Fibroblast of pulmonary artery (primary cell): ENCODE measurements at places on chromosomes 7 and 10.
A peak's percentile ranks its signal among the peaks of the same experiment; 100 is the strongest.

DNA sequence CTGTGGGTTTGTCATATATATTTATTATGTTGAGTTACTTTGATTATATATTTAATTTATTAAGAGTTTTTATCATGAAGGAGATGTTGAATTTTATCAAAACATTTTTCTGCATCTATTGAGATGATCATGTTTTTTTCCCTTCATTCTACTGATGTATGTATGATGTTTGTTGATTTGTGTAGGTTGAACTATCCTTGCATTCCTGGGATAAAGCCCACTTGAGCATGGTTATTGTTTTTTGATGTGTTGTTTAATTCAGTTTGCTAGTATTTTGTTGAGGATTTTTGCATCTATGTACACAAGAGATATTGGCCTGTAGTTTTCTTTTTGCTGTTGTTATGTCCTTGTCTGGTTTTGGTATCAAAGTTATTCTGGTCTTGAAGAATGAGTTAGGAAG, 31.1 kb downstream of the SCART1 start:
- no peak for DNase-seq

- peak; percentile 52 for DNase-seq
These were observed 3.5 kb downstream of the PDLIM1 start for GRCh38 chr10:95287281-95287680.

- DNase-seq: no peak
These were observed 14.0 kb upstream of the INSIG1 start for GRCh38 chr7:155283565-155284194.

- DNase-seq: no peak
These were observed 14.4 kb upstream of the APBB1IP start for GRCh38 chr10:26423722-26424121.

- DNase-seq: no peak
These were observed 489.4 kb downstream of the DNAJB9 start for GRCh38 chr7:109059089-109059488.

DNA sequence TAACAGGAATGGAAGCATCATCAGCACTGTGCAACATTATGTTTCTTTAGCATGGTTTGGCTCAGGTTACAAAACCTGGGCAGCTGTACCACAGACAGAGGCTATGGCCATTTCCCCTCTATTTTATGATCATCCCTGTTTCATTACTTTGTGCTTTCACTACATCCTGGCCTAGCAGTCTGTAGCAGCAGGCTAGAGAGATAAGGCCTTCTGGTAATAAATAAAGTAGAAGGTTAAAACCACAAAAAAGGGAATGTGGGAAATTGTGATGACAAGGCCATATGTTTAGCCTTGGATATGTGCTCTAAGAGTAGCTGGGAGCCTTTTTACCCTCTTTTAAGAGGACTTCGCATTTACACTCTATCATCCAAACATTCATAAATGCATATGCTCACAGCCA, 266.2 kb upstream of the PHF14 start:
- no peak for DNase-seq

DNA sequence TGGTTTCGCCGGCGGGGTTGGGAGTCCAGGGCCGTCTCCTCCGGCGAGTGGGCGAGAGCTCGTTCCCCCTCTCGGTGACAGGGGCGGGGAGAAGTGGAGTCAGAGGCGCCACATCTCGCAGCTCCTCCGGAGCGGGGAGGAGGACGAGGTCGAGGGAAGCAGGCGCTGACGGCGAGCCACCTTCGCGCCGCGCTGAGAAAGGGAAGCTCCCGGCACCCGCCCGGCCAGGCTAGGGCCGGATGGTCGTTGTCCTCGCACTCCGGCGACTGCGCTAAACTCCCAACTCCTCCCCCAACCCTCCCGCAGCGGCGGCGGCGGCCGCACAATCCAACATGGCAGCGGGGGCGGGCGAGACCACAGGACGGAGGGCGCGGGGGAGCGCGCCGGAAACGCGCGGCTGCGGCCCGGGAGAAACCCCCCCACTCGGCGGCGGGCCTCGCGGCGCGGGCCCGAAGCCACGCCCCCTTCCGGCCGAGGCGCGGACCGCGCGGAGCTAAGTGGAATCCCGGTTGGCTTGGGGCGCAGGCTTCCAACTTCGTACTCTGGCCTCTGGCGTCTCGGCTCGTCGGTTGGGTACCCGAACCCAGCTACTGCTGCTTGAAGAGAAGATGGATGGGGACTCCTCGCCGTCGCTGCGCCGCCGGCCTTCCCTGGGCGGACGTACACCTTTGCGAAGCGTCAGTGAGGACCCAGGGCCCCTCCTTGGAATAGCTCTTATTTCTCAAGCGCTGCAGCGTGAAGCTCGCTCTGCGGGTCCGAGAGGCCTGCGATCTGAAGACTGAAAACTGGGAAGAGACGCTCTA, at the start of gene WASL:
WASL (minus strand) TSS at position 270 of the 803 bp plus-strand sequence; CDS start at position 1, 269 bp downstream.
- DNase-seq: peak; percentile 92

DNA sequence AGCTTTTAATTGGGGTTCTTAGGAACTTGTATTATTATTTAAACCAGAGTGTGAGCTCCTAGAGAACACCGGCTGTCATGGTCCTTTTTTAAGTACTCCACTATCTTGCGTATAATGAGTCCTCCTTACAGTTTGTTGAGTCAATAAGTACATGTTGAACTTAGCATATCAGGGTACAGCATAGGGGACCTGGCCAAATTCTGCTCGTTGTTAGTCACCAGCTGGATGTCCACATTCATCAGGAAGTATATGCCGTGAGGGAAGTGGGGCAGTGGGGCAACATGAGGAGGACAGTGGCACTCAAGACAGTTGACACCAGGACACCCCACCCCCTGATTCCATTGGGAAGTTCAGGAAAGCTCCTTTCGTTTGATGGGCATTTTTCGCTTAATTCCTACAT, 16.6 kb downstream of the RPP30 start:
- DNase-seq: no peak

DNA sequence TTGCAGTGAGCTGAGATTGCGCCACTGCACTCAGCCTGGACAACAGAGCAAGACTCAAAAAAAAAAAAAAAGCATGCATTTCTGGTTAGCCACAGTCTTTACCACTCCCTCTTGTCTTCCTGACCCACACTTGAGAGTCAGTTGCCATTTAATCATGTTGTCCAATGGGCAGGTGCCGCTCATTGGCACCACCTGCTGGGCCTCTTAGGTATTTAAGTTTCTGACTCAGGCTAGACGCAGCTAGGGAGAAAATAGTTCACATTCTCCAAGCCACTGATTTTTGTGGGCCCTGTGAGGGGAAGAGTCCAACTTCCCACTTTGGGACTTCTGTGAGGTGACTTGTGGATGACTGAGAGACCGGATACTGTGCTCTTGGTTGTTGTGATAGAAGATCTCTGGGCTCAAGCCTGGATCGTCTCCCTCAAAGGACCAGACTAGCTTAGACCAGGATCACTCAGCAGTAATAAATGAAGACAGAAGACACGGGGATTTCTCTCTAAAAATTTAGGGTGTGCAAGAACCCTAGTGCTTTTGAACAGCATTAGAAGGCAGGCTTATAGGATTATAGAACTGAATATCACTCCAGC, 26.8 kb upstream of the SORCS3 start:
- peak; percentile 30 for DNase-seq

DNA sequence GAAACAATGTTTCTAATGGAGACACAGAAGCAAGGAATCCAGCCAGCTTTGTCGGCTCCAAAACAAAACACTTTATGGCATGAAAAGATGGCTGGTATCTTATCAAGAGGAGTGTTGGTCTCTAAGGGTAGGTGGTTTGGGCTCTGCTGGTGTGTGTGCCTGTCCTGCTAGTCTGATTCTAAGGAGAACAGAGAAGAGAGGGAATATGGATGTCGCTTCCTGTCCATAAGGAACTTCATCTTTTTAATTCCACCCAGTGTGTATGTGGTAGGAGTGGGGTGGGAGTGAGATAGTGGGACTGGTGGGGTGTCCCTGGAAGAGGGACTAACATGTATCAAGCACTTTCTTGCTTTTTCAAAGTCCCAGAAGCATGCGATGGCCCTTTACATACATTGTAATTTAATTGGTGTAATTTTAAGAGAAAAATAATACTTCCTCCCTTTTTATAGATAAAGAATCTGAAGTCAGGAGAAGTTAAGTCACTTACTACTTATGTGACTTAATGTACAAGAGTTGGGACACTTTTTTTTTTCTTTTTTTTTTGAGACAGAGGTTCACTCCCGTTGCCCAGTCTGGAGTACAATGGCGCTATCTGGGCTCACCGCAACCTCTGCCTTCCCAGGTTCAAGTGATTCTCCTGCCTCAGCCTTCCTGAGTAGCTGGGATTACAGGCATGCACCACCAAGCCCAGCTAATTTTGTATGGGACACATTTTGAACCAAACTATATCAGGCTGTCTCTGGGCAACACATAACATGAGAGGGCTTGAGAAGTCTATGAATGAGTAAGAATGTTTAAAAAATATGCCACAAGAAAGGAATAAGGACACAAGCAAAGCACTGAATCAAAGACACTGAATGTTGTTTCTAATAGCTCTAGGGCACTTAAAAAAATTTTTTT, 18.8 kb downstream of the NT5C3A start:
- no peak for DNase-seq

DNA sequence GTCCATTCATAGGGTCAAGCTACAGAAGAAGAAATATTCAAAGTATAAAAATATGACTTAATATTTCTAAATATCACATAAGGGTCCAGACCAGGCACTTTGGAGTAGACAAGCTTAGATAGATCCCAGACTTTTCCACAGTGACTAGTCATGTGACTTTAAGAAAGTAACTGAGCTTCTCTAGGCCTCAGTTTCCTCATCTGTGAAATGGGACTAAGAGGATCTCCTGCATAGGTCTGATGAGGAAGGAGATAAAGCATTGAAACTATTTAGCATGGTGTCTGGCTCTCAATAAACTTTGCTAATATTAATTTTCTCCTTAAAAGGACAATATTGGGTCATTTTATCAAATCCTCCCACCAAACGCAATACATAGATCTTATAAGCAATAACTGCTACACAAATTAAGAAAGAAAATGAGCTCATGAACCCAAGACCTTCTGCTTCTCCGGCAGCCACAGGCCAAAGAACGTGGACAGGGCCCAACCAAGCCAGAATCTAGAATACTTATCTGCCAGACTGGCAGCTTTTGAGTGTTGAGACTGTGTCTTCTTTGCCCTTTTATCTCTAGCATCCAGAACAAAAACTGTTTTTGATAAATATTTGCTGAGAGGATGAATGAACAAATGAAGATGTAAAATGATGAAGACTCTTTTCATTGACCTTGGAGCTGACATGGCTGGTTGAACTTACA, 1.6 kb upstream of the TARP start:
- no peak for DNase-seq

GRCh38 chr7:22791204-22792158, 31.2 kb downstream of the TOMM7 start:
- DNase-seq: peak; percentile 22

- DNase-seq: peak; percentile 17
These were observed 100.7 kb downstream of the OSBPL3 start for GRCh38 chr7:24879291-24879690.

GRCh38 chr7:1459512-1459892, 232 bp upstream of the MICALL2 start:
- DNase-seq: peak; percentile 99

DNA sequence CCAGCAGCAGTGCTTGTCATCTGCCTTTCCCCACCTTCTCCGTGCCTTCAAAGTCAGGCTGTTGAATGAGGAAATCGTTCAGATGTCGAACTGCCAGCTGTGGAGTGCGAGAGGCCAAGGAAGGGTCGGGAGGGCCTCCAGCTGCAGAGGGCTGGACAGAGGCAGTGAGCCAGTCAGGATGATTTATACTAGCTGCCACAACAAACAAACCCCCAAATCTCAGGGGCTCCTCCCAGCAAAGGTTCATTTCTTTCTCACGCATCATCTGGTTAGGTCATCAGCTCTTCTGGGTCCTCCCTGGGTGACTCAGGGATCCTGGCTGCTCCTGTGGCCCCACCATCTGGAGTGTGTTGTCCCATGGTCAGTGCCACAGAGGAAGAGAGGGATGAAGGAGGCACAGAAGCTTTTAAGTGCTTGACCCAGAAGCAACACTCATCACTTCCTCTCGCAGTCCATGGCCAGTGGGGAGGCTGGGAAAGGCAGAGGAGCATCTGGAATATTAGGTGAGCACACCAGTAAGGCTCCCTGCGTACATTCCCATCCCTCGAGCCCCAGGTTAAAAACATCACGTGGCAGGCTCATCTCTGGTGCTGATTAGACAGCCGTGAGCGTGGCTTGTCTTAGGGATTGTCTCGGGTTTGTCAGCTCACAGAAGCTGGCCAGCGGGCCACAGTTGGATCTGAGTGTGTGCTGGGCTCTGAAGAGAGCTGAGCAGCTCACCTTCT, 140.7 kb downstream of the RGS10 start:
- peak; percentile 92 for DNase-seq

GRCh38 chr7:19114551-19114855, 2.9 kb downstream of the TWIST1 start:
- peak; percentile 42 for DNase-seq

DNA sequence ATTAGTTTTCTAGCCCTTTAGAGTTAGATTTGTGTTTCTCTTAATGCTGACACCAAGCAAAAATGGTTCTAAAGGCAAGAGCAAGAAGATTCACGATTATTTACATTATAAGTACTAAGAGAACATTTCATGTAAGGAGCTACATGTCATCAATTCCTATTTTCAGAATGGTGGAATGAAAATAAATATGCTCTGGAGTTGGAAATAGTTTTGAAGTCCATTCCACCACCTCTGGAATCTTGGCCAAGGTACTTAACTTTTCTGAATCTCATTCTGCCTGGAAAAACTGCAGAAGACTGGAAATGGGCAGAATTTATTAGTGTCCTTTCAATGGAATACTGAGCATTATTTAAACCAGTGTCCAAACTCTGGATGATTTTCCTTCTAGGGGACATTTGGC, 125.1 kb upstream of the RAB11FIP2 start:
- DNase-seq: no peak

DNA sequence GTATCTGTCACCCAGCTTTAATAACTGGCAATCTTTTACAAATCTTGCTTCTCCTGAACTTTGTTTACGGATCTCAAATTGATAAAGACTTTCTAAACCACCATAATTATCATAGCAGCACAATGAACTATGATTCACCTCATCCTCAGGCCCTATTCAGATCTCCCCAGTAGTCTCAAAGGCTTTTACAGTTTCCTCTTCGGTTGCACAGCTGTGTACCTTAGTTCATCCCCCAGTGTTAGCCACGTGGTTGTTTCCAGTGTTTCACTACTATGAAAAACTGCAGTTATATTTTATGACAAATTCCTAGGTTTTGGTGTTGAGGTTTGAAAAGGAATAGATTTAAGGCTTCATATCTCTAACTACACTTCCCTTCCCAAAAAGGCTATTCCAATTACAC, 24.9 kb downstream of the PAXIP1 start:
- DNase-seq: no peak

GRCh38 chr10:127600479-127600878, 51.4 kb downstream of the NPS start:
- no peak for DNase-seq

- no peak for DNase-seq
These were observed 708.0 kb downstream of the LRMDA start for GRCh38 chr10:76139431-76139830.

DNA sequence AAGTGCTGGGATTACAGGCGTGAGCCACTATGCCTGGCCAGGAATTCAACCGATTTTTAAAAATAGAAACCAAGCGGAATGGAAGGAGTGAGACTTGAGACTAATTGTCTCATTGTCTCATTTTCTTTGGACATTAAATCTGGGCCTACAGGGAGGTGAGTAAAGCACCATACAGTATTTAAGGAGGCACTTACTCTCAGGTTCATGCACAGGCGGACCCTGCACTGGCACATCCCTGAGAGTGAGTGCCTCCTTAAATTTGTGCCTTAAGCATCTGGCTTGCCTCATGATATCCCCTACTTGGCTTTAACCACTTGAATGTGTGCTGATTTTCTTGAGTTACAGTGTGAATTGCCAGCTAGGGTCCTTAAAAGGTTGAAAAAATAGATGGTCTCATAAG, 10.6 kb downstream of the UBE3C start:
- no peak for DNase-seq
